HT-29 (cell line): ENCODE measurements at places on chromosomes 5 and 9.

DNA sequence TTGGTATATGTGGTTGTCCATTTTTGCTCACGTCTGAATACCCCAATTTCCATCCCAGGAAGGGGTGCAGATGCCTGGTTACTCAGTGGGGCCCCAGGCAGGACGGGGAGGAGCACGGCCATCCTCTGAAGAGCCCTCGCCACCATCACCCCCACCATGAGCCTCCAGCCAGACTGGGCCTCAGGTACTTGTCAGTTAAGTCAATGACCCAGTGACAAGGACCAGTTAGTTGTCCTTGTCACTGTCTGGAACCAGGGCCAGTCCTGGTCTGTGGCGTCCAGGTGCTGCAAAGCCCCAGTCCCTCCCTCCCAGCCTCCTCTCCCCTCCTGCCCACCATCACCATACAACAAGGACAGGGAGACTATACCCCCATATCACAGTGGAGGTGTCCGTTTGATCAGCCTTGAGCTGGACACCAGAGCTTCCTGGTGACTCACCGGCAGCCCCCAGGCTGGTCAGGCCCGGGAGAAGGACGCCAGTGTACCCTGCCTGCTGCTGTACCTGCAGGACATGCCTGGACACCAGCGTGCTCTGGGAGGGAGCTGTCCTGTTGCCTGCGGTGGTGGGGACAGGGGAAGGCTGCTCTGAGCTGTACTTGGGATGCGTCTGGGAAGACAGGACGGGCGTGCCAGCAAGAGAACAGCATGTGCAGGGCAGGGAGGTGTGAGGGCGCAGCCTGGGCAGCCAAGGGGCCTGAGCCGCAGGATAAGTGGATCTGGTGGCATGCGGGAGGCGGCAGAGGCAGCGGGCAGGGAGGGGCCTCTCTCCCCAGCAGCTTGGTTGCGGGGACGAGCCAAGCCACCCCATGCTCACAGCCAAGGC lies 32.6 kb upstream of the TTLL11 start:
- no peak for DNase-seq

DNA sequence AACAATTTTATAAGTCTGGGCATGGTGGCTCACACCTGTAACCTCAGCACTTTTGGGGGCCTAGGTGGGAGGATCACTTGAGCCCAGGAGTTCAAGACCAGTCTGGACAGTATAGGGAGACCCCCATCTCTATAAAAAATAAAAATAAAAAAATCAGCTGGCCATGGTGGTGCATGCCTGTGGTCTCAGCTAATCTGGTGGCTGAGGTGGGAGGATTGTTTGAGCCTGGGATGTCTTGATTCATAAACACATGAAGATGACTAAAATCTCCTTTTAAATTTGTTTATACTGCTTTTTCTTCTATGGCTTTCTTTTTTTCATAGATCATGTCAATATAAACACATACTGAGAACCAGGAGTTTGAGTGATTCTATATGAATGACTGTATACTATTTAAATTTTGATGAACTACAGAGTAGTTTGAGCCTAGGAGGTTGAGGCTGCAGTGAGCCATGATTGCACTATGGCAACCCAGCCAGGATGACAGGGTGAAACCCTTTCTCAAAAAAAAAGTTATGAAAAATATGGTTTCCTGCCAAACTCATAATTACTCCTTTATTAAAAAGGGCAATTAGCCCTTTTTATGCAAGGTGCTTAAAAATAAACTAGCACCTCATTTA lies 14.2 kb downstream of the RIC1 start:
- DNase-seq, result no peak

GRCh38 chr9:37531699-37532098 lies 44.5 kb downstream of the FBXO10 start:
- DNase-seq, result no peak

DNA sequence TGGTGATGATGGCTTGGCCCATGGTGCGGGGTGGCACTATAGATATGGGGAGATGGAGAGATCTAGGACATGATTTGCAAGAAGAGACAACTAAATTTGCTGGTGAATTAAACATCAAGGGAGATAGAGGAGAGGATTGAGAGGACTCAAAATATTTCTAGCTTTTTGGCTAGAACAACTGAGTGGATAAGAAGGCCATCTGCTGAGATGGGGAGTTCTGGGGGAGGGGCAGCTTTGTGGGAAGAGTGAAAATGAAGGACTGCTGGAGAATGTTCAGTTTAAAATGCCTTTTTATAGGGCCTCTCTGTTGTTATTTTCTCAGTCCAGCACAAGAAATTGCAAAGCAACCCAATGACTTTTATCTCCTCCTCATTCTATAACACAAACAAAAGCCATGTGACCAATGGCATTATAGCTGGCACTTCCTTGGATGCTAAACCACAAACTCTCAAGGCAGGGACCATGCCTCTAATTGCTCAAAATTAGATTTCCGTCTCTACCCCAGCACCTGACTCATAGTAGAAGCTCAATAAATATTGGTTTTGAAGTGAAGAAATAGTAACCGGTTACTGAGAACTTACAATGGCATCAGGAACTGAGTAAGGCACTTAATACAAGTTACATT lies 29.8 kb downstream of the JAKMIP2 start:
- DNase-seq, result no peak

- no peak for DNase-seq
These were observed 14.7 kb upstream of the TDRD7 start for GRCh38 chr9:97397220-97397619.

- DNase-seq, result no peak
These were observed 314.6 kb upstream of the KIF2A start for GRCh38 chr5:61991430-61991829.

- DNase-seq, result no peak
These were observed 20.6 kb downstream of the SHB start for GRCh38 chr9:38048316-38048969.

DNA sequence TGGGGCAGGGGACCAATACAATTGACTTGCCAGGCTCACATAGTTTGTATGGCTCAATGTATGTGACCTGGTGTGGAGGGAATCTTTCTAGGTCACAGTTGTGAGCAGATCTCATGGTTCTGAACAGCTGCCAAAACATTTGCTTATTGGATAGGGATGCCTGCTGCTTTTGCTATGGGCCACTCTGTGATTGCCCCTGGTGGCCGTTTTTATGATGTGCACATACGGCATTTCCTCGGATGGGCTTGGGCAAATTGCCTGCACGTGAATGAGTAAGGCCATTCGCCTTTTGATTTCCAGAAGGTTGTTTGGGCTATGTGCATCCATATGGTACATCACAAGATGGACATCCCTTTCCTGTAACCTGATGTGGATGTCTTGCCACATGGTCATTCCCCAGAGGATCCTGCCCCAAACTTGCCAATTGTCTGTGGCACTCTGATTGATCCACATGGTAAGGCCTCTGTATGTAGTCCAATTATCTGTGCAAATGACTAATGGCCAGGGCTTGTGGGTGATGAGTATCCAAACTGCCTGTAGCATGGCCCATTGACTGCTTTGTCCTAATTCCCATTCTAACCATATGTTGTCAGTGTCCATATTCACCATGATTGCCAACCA lies 10.7 kb upstream of the SLC22A4 start:
- peak; percentile 71 for DNase-seq

GRCh38 chr9:134981829-134982228 lies 64.1 kb upstream of the FCN1 start:
- DNase-seq, result no peak

DNA sequence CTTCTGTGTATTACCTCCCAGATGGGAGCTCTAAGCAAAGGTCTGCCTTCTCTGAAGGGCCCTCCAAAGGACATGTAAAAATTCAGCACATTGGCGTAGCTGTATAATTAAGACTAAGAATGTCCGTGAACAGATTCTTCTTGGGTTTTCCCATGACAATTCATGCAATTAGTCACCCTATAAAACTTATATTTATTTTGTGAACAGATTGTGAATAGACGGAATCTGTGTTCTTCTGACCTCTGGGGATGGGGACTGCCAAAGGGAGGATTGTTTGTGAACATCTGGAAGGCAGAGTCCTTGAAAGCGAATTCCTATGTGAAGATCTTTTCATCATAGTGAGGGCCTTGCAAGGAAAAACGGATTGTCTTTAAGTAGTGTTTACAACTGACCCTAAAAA lies 111.3 kb downstream of the EGFLAM start:
- no peak for DNase-seq

DNA sequence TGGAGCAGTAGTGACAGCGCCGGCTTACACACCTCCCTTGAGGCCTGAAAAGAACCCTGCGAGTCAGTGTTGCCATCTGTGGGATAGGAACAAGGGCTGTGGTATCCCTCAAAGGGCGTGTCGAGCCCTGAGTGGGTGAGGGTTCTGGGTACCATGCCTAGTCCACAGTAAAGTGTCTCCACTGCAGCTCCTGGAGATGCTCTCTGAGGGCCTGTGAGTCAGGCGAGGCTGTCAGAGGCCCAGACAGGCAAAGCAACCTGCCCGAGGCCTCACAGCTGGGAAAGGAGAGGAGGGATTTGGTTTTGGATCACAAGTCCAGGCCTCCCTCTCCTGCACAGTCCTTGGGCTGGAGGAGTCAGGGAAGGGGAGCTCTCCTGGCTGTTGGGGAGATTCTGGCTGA lies 6.1 kb downstream of the PRRX2 start:
- no peak for DNase-seq

- no peak for DNase-seq
These were observed 606.1 kb downstream of the KIF4B start for GRCh38 chr5:155619688-155620087.

GRCh38 chr5:150616506-150616905 lies 24.0 kb upstream of the SYNPO start:
- no peak for DNase-seq

GRCh38 chr9:19117039-19117716 lies 10.1 kb downstream of the PLIN2 start:
- DNase-seq, result no peak

- DNase-seq, result no peak
These were observed 28.0 kb upstream of the TXN start for GRCh38 chr9:110284211-110284844.

GRCh38 chr5:80193401-80193800 lies 62.4 kb downstream of the SERINC5 start:
- DNase-seq, result no peak

DNA sequence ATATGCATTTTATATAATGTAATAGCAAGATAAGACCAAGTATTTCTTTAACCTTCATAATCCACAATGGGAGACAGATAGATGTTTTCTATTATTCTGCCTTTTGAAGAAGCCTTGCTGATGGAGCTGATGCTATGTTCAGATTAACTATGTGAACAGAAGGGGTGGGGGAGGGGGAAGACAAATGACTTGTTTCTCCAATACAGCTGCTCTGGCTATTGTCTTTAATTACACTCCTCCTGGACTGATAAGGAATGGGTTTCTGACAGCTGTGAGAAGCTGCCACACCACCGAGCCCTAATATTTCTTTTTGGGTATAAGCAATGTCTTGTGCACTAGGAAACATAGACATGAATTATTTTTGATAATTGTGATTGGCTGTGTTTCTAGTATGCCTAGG lies 62.0 kb downstream of the CAVIN4 start:
- no peak for DNase-seq

DNA sequence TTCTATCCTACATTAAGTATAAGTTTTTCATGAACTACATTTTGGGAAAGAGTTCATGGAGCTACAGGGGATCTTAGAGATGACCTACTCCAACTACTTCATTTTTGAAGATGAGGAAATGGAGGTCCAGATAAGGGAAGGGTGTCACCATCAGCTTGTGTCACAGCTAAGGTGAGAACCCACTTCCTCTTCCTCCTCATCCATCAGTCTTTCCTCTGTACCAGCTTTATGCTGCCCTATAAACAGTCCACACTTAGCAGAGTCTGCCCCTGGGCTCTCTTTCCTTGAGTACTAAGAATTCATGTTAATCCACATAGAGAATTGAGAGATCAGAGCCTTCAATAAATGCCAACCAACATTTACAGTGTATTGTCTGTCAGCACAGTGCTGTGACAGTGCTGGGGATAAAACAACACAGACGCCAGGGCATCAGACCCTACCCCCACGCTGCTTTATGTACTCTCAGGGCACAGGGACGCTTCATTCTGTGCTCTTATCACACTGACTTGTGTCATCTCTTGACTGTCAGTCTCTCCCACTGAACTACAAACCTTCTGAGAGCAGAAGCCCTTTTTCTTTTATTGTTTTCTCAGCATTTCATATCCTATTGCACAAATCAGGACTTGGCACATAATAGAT lies 22.1 kb downstream of the ADRB2 start:
- no peak for DNase-seq

DNA sequence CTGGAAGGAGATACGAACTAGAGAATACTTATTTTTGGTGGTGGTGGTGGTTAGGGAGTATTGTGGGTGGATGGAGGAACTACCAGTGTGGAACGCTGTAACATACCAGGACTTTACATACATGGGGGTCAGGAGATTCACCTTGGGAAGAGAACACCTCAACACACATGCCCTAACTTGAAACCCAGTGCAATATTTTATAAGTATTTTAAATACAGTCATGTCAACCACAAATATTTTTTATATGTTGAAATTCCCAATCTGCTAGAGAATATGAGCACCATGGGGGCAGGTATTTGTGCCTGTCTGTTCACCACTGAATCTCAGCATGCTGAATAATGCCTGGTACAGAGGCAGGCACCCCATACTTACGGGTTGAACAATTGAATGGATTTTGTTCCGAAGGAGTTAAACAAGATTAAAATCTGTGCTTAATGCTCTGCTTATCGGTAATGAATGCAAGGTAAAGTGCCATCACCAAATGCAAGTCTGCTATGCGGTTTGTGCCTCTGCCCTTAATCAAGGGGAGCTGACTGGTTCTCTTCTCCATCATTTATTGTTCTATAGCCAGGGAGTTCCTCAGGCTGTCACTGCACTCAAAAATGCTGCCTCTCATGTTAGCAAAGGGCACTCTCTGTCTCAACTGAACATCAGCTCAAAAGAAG lies 65.3 kb downstream of the RASEF start:
- no peak for DNase-seq

GRCh38 chr5:76180814-76181805 lies 97.9 kb downstream of the SV2C start:
- DNase-seq, result no peak

- no peak for DNase-seq
These were observed 587.0 kb upstream of the ADAMTS16 start for GRCh38 chr5:4553130-4553529.

DNA sequence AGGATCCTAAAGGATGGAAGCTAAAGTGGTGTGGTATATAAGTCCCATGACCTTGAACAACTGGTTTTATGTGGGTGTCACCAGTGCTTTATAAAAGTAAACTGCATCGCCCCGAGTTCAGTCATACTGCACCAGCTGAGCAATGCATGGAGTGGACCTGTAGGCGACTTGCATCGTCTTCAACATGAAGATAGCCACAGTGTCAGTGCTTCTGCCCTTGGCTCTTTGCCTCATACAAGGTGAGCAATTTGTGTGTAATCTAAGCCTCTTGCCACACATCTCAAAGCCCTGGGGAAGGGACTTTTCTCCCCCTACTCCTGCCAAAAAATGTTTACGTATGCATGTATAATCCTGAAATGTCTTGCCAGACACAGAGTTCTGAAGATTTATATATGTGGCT lies at the start of gene SPINK5:
Gene SPINK5 (plus strand): TSS at position 120 of the 400 bp plus-strand sequence. CDS start 65 bp downstream, at position 185.
- DNase-seq, result no peak
